Brain pericyte (primary cell): ENCODE measurements at places on chromosomes 2 and 18.
A peak's percentile ranks its signal among the peaks of the same experiment; 100 is the strongest.

DNA sequence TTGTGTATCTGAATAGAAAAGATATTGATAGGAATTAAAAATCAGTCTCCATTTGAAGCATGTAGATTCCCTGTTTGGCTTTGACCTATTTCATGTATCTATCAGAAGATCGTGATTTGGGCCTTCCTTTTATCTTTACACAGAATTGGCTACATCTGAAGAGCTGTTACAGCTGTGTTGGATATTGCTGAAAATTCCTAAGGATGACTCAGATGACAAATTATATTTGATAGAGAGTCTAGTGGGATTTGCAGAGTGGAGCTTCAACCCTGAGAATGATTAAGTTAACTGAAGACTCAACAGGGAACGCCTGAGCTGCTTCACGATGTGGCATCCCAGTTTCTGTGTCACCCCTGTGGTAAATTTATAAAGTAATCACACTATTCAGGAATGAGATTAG is 4.9 kb upstream of the COL3A1 start:
- DNase-seq = no peak

- peak; percentile 49 for DNase-seq
These were observed 8.1 kb downstream of the SUPT7L start for GRCh38 chr2:27655155-27655951.

DNA sequence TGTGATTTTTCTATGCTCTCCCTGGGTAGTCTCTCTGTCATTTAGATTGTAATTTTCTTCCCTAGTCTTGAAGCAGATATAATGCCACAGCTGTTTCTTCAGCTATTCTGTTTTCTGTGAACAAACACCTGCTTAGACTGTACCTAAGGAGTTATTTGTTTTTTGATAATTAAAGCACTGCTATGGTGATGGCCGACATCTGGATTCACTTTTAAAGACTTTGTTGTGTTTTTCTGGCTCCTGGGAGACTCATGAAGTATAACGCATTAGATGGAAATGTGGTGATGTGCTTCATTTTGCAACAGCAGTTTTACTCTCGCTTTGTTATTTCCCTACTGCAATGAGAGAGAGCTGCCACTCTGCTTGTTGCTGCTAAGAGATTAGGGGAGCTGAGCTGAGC is 15.7 kb upstream of the C2orf69 start:
- no peak for DNase-seq

GRCh38 chr2:204274991-204275390 is 270.3 kb upstream of the PARD3B start:
- no peak for DNase-seq

DNA sequence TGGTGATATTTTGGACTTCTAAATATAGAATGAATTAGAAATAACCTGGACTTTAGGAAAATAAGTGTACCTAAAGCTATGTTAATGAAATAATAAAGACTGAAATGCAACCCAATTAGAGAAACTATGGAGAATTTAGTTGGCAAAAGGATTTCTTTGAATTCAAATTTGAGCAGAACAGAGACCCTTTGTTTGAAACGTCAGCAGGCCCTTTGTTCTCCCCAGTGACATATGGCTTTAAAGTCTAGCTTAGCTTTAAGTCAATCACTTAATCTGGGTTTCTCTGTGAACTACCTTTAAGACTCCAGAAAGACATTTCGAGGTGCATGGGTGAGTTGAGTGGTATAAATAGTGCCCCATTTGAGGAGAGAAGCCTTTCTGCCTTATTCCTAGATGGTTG is 130.5 kb upstream of the CREB1 start:
- no peak for DNase-seq

- no peak for DNase-seq
These were observed 10.4 kb downstream of the ARHGAP25 start for GRCh38 chr2:68745006-68745405.

GRCh38 chr2:43192744-43193651 is 33.4 kb downstream of the ZFP36L2 start:
- DNase-seq = no peak

GRCh38 chr18:76202322-76202721 is 292.7 kb downstream of the ZNF516 start:
- no peak for DNase-seq

DNA sequence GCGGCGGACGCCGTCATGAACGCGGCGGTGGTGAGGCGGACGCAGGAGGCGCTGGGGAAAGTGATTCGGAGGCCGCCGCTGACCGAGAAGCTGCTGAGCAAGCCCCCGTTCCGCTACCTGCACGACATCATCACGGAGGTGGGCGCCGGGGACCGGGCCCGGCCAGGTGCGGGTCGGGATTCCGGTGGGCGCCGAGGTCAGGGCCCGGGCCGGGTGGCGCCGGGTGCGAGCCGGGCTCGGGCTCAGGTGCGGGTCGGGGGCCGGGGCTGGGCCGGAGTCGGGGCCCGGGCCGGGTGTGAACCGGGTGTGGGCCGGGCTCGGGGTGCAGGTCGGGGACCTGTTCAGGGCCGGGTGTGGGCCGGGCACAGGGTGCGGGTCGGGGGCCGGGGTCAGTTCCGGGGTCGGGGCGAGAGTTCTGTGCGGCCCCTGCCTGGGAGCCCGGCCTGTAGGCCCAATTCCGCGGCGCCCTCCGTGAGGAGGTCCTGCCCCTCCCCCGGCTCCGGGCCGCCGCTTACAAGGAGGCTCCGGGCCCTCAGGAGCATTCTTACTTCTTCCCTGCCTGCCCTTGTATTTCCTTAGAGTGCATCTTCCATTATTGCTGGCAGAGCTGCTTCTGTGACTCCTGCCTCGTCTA is 447 bp downstream of the TRAF3IP1 start:
- DNase-seq = no peak

- no peak for DNase-seq
These were observed 954 bp upstream of the CTDSP1 start for GRCh38 chr2:218398437-218399390.

DNA sequence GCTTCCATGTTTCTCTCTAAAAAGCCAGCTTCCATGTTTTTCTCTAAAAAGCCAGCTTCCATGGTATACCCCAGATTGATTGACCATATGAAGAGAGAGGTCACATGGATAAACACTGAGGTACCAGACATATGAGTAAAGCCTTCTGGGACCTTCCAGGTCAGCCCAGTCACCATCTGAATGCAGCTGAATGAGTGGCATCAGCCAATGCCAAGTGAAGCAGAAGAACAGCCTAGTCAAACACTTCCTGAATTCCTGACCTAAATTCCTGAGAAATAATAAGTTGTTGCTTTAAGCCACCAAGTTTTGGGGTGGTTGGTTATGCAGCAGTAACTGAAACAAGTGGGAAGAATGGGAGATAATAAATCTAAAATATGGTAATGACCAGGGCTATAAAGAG is 5.7 kb upstream of the ALS2 start:
- DNase-seq = no peak

- DNase-seq = no peak
These were observed 25.7 kb downstream of the GATA6 start for GRCh38 chr18:22195052-22195451.

DNA sequence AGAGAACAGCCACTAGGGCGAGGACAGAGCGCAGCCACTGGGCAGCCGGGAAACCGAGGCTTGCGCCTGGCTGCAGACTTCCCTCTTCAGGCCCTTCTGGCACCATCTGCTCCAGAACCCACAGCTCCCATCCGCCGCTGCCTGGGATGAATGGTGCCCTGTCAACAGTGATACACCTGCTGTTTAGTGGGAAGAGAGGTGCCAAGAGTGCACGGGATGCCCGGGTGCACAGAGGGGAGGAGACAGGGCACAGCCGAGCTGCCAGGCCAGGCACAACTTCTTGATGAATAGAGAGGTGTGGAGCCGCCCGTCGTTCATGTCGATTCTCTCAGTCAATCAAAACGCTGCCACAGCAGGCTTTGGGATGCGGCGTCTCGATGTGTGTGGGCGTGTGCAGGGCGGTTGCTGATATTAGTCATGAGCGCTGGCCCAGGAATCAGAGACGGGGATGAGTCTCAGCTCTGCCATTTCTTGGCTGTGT is 39.5 kb downstream of the RRM2 start:
- DNase-seq = no peak

GRCh38 chr2:105804266-105804665 is 59.6 kb downstream of the NCK2 start:
- no peak for DNase-seq

DNA sequence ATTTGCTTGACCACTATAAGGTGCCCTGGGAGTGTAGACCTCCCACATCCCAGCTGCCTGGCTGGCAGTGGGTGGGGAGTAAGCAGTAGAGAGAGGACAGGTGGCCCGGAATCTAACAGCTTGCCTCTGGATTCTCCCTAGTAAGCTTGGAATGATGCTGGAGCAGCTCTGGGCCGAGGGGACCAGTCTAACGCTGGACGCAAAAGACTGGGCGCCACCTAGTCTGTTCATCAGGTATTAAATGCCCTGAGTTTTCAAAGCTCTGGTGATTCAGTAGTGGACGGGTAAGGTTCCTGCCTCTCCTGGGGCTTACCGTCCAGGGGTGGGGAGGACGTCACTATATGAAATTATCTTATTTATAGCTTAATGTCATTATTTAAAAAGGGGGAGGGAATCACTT is 648 bp upstream of the LYPD6B start:
- DNase-seq = no peak

GRCh38 chr2:210591663-210592062 is 35.3 kb downstream of the CPS1 start:
- no peak for DNase-seq
